ENCODE measurements at places on chromosomes 11 and 22. TPM values are rescaled to one million over a fixed set of nuclear protein-coding genes. Genes with fewer than 3 reads are reported as not detected.

DNA sequence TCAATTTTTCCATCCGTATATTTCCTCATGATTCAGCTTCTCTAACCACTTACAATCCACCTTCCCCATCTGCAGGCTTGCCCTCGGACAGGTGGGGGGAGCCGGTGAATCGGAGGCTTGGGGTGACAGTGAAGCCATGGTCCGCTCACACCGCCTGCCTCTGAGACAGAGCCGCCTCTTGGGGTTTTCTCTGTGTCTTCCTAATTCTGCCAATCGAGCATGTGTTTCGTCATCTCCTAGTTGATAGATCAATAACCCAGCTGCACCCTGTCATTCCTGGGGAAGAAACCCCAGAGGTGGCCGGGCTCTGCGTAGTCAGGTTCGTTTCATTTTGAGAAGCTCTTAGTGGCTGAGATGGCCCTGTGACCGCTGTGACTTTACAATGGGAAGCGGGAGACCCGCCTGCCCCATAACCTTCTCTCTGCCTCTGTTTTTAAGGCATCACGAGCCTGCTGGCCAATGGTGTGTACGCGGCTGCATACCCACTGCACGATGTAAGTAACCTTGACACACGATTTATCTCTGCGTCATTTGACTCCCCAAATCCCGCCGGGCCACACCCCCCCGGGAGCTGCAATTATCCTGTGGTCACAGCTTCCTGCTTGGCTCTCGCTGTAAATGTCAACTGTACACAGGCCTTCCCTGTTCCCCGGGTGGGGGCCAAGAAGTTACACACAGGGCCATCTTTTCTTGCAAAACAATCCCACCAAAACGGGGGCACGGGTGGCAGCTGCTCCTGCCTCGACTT is 33.3 kb downstream of the ANO1 start:
- DNase-seq = no peak

DNA sequence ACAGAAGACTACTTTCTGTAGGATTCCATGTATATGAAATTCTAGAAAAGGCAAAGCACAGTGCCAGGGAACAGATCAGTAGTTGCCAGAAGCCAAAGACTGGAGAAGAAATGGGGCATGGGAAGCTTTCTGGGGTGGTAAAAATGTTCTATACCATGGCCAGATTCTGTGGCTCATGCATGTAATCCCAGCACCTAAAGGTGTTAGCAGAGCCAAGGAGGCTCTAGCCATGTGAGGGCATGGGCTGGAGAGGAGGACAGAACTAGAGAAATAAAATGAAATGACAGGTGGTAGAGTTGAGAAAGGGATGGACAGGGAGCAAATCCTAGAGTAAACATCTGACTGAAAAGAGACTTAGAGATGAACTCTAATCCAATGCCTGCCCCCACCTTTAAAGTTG is 26.9 kb upstream of the HMGXB4 start:
- DNase-seq = no peak

- no peak for DNase-seq
Observed at GRCh38 chr11:122345586-122345985, 229.6 kb upstream of the BLID start.

The GPR152 gene
- total RNA-seq = not detected

- no peak for DNase-seq
Observed at GRCh38 chr22:42188808-42189447, 58.3 kb upstream of the CYP2D6 start.

The MMP13 gene
- total RNA-seq = not detected

The CBX7 gene
- 89.6 TPM for total RNA-seq

DNA sequence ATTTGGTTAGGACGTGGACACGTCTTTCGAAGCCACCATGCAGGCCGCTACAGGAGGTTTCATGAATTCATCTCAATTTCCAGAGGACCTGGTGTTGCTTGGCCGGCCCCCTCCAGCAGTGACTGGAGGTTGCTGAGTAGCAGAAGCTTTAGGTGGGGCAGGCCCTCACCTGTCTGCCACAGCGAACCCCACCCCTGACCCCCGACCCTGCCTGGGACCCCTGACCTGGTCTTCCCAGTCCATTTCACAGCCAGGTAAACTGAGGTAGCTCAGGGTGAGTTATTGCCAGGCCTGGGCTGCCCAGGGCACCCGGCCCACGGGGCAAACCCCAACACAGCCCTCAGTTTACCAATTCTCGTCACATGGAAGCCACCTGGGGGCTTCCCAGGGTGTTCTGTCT is 39.1 kb upstream of the SMIM38 start:
- no peak for DNase-seq

The IRAG1 gene
- total RNA-seq = 6.4 TPM

DNA sequence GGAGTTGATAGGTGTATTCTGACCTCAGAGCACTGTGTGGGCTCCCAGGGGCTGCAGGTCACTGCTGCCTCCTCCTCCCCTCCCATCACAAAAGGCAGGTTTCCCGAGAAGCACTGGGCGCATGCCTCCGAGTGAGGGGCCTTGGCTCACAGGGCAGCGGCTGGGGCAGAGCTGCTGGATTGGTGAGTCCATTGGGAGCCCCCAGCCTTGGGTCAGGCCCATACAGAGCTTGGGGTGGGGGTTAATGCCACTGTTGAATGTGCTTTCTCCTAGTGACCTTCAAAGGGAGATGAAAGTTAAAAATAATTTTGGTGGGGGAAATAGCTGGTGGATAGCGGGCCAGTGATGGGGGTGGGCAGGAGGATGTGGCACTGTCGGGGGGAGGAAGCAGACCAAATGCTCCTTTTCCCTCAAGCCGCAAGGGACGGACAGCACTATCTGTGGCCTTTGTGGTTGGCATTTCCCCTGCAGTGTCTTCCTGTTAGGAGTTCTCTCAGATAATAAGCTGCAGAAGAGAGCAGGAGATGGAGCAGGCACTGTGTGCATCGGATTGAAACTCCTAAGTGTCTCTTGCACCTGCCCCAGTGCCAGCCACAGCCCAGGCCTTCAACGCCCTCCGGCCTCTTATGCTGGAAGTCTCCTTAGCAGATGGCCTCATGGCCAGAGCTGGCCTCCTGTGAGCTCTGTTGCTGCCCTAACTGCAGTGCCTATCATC is 3.2 kb downstream of the TUBA8 start:
- DNase-seq = no peak

GRCh38 chr11:36107547-36107946 is 163.7 kb downstream of the LDLRAD3 start:
- no peak for DNase-seq

GRCh38 chr11:21963013-21963412 is 229.9 kb upstream of the ANO5 start:
- no peak for DNase-seq

The BIRC2 gene
- 31.5 TPM for total RNA-seq

DNA sequence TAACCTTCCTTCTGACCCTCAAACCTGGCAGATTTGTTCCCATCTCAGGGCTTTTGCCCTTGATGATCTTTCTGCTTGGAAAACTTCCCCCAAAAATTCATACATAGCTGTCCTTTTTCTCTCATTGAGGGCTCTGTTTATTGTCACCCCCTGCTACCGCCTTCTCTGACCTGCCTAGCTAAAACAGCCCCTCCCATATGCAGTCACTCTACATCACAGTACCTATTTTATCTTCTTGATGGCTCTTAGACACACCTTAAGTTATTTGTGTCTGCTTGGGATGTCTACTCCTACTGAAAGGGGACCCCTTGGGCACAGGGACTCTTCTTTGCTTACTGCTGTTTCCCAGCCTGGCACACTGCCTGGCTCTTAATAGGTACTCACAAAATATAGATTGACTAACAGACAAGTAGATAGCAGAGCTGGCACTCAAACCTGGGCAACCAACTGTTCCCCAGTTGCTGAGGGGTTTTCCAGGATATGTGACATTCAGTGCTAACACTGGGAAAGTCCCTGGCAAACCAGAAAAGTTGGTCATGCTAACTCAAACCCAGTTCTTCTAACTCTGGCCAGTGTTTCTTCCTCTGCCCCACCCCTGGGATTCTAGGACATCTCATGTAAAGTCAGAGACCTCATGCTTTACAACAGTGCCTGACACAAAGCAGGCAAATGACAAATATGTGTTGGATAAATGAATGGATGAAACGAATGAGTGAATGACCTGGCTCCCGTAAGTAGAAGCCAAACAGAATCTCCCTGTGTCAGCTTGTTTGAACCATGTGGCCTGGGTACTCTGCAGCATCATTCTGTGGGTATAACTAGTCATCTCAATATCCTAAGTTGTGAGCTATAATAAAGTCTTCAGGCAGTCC is 19.8 kb upstream of the FJX1 start:
- DNase-seq = no peak

DNA sequence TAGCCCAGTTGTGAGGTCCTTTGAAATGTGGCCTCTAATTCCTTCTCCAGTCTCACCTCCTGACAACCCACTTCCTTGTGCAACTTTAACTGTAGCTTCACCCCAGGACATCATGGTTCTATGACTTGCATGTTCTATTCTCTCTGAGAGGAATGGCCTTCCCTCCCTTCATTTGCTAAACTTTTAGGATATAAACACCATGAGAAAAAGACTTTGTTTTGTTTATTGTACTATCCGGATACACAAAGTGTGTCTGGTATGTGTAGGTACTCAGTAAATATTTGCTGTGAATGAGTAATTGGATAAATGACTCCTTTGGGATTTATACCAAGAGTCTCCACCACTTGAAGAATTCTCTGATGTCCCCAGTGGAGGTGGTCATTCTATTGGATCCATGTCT is 547.6 kb downstream of the INSC start:
- DNase-seq = no peak

GRCh38 chr11:57791321-57792059 is 29.9 kb downstream of the CTNND1 start:
- no peak for DNase-seq

The ST14 gene
- 0.65 TPM for total RNA-seq

The OR52J3 gene
- not detected for total RNA-seq

GRCh38 chr11:130175898-130176297 is 16.3 kb downstream of the ST14 start:
- DNase-seq = no peak

GRCh38 chr11:59145534-59145933 is 2.9 kb downstream of the FAM111A start:
- DNase-seq = no peak

The FXYD2 gene
- total RNA-seq = 1.6 TPM

DNA sequence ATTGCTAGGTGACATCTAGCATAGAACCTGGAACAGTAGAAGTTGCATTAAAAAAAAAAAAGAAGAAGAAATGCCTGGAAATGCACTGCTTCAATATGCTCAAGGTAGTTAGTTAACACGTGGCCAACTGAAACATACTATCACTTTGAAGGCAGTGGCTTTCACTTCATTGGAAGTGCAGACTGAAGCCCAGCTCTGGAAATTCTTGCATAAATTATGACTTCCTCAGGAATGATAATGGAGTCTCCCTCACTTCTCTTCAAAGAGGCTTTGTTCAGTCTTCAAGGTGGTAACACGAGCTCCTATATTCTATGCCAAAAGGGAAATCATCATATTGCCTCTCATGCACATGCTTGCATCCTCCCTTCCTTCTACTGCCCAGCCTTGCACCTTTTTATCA is 715.9 kb upstream of the API5 start:
- DNase-seq = no peak

The ROBO4 gene
- total RNA-seq = 15.9 TPM

The CECR2 gene
- 4.9 TPM for total RNA-seq

The GRAP2 gene
- total RNA-seq = 1.2 TPM

GRCh38 chr11:36388071-36388470 is 92.0 kb downstream of the PRR5L start:
- no peak for DNase-seq

- no peak for DNase-seq
Observed at GRCh38 chr11:59218893-59219292, 6.2 kb upstream of the MPEG1 start.

The SLC7A4 gene
- not detected for total RNA-seq

The TTC28 gene
- total RNA-seq = 19.1 TPM

DNA sequence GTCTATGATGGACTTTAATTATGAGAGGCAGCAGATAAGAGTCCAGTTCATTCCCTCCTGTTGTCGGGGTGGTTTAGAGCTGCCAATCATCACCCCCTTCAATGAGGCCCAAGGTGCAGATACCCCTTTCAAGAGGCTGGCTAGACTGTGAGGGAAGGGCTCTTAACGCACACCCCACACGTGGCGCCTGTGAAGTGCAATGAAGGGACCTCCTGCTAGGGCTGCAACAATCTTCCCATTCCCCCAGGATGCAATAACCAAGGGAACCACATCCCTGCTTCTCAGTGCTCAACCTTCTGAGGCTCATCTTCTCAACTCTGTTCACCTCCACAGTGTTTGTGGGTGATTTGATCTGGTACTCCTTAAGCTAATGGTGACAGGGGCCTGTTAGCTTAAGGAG is 19.0 kb downstream of the TENM4 start:
- DNase-seq = no peak

DNA sequence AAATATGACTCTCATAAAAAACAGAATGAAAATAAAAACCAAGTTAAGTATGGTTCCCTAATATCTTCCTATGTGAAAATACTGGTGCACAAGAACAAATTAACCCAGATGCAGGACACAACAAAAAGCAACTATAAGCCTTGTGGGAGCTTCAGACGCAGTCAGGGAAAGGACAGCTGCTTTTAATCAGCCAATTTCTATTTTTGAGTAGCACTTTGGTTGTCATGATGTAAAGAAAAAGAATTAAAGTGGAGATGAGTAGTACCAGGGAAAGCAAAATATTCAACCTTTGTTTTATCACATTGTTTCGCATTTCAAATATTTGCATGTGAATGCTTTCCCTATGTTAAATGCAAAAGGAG is 339.9 kb downstream of the SOX6 start:
- no peak for DNase-seq

GRCh38 chr22:37032535-37033460 is 13.3 kb downstream of the MPST start:
- DNase-seq = no peak

The CBLIF gene
- not detected for total RNA-seq

The UPK2 gene
- total RNA-seq = not detected

GRCh38 chr22:50622723-50623327 is 5.1 kb downstream of the ARSA start:
- DNase-seq = peak; percentile 41

- DNase-seq = no peak
Observed at GRCh38 chr11:126253265-126253664, 15.4 kb downstream of the SRPRA start.

Data from cardiac septum (tissue), 1 donor.